ENCODE measurements at places on chromosomes 4 and X.

DNA sequence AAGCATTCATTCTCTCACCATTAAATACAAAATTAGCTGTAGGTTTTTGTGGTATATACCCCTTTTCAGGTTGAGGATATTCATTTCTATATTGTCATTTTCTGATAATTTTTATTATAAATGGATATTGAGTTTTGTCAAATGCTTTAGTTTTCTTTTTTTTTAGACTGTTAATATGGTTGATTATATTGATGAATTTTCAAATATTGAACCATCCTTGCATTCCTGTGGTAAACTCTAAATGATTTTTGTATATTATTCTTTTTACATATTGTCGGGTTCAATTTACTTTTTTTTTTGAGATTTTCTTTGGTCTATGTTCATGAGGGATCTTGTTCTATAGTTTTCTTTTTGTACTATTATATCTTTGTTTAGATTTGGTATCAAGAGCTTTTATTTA is 165.1 kb downstream of the GPAT3 start:
- DNase-seq, result no peak

DNA sequence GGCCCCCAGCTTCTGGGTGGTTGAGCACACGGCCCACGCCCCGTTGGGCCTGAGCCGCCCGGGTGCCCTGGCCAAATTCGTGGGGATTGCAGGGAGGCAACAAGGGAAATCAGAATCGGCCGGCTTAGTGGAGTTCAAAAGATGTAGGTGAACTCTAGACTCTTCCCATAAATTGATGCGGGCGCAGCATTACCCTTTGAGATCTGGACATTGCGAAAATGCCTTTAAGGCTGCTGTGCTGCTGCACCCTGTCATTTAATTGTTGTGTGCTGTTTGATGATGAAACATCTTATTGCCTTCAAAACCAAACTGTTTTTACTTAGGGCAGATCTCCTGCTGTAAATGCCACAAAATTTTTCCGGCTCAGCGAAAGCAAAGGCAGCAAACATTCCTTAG is 409 bp upstream of the MPP1 start:
- DNase-seq, result peak; percentile 68

DNA sequence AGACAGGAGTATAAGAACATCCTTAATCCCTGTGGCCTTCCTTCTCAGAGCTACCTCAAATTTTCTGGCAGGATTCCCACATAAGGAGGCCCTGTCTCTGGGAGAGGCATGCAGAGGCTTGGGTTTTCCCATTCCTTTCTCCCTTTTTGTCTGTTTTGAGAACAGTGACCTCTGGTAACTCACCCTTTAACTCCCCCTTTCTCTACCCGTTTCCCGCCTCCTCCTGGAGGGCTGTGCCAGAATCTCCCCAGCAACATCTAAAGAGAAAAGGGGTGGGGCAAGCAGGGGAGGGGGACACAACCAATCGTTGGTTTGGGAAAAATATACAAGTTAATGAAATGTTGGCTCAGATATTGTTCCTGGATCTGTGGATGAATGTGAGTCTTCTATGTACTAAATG is 303.7 kb upstream of the IRS4 start:
- no peak for DNase-seq

DNA sequence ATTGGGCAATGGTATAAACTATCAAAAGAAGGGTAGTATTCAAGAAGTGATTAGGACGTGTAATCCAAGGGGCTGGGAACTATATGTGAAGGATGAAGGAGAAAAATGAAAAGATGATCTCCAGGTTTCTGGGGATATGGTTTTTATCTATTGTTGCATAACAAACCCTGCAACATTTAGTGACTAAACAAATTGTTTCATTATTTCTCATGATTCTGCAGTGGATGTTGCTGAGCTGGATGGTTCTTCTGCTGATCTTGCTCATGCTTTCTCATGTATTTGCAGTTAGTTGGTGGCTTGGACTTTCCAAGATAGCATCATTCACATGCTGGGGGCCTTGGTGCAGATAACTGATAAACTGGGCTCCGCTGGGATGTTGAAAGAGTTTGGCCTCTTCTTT is 29.1 kb downstream of the PHOX2B start:
- DNase-seq, result peak; percentile 29

GRCh38 chr4:8205749-8206611 is 6.9 kb downstream of the SH3TC1 start:
- DNase-seq, result no peak

GRCh38 chr4:137599734-137600133 is 67.4 kb upstream of the PCDH18 start:
- no peak for DNase-seq

- peak; percentile 56 for DNase-seq
Measured at GRCh38 chr4:125115941-125116340, 198.8 kb upstream of the FAT4 start.

DNA sequence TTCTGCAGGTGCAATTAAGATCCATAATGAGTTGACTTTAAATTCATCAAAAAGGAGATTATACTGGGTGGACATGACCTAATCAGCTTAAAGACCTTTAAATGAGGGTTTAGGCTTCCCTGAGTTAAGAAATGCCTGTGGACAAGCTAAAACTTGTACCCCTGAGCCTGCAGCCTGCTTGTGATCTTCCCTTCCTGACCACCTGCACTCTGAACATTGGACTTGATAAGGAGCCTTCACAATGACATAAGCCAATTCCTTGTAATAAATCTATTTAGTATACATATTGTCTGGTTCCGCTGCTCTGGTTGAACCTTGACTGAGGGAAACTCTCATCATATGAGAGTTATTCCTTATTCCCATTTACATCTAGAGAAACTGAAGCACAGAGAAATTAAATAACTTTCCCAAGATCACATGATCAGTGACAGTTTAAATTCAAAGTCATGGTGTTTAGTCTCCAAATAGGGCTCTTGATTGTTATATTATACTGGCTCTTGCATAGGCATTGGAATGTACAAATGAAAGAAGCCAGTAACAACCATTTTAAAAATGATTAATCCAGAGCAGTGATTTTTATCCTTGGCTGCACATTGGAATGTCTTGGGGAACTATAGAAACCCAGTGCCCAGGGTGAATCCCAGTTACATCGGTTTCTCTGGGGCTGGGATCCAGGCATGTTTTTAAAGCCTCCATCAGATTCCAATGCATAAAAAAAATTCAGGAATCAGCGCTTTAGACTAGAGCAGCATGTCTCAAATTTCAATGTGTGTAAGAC is 136.1 kb downstream of the MSL3 start:
- no peak for DNase-seq

- DNase-seq, result peak; percentile 77
Measured at GRCh38 chr4:65510976-65511375, 159.3 kb downstream of the EPHA5 start.

DNA sequence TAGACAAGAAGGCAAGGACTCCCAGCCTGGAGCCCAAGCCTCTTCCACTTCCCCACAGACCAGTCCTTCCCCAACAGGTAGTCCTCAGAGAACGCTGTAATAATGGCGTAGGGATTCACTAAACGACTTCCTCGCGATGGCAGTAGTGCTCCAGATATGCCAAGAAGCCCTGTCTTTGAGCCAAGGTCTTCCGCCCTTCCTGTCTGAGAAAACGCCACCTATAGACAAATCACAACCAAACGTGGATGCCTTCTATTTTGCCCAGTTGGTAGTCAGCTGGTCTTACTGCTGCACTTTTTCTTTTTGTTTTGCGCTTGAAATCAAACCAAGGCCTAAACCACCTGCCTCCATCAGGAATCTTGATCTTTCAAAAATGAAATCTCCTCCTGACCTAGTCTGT is 203.3 kb downstream of the OR13H1 start:
- DNase-seq, result peak; percentile 92

DNA sequence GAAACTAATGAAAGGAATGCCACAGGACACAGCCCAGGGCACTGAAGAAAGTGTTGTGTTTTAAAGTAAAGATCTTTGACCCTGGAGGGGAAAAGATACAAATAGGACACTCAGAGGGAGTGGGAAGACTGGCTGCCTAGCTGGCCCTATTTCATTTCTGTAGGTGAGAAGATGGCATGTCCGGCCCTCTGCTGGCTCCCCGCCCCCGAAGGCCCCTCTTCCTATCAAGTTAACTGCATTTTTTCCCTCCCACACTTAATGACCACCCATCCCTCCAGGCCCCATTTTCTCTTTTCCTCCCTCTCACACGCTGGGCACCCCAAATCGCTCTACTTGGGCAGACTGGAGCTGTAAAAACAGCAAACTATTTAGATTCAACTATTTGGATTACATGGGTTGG is 5.5 kb upstream of the TRIM75 start:
- no peak for DNase-seq

- no peak for DNase-seq
Measured at GRCh38 chr4:528296-528695, 29.3 kb downstream of the PIGG start.

- DNase-seq, result no peak
Measured at GRCh38 chrX:48617542-48618340, 20.4 kb downstream of the WDR13 start.

- no peak for DNase-seq
Measured at GRCh38 chr4:154415313-154415712, 76.3 kb downstream of the DCHS2 start.

DNA sequence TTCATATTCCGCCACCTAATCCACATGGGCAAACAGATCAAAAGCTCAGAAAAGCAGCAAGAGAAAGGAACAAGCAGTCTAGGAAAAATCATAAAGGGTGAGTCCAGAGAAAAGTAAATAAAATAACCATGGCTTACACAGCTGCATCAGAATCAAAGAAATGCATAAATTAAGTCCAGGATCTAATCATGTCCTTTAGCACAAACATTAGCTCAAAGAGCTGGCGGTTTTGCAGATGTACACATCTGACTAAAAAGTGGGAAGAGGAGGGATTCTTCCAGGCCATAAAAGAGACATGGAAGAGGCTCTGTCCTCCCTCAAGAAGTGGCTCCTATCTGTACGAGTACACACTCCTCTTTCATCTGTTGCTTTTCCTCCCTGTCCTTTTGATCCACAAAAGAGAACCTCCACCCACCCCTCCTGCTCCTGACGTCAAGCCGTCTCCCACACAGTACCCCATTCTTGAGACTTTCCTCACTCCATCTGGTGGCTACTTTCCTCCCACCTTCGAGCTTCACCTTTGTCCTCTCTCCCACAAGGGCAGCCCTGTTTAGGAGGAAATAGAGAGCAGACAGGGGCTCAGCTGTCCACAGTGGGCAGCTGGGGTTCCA is 92.5 kb downstream of the RASL11B start:
- DNase-seq, result peak; percentile 84

GRCh38 chr4:111537165-111537564 is 608.1 kb upstream of the FAM241A start:
- DNase-seq, result no peak

DNA sequence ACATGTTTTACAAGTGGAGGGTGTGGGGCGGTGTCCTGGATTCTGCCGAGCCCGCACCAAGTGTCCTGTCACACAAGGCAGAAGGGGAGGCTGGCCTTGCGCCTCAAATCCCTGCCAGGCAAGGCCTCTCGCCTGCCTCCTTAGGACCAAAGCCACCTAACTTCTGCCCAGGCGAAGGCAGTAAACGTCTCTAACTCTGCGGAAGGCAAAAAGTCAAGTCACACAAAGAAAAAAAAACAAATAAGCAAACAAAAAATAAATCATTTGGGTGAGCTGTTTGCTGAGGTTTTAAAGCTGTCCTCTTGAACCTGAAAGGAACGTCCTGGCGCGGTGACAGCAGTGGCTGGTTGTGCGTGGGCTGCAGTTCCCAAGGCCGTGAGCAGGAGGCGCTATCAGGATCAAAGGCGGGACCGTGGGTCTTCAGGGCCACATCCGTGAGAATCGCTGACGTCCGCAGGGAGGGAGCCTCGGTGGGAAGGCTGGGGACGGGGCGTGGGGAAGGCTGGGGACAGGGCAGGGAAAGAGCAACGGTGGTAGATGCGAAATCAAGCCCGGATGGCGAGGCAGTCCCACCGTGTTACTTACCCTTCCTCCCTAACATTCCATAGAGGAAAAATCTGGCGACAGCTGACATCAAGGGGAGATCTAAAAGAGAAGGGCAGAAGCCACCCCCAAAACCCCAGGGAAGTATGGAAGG is 99.1 kb downstream of the TRAPPC11 start:
- no peak for DNase-seq

DNA sequence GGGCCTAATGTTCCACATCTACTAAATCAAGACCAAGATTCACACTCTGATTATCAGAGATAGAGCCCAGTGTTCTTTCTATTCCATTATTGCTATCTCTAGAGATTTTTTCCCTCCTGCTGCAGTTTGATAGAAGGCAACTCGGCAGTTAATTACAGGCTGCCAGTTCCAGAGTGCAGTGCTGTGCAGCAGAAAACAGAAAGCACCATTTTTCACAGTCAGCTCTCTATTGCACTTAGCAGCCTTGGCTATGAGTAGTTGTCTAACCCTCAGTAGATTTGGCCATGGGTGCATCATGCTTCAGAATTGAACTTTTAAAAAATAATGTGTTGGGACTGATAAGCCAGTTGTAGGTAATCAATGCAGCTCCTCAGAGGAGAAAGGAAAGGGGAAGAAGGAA is 295.3 kb downstream of the MID1IP1 start:
- no peak for DNase-seq

DNA sequence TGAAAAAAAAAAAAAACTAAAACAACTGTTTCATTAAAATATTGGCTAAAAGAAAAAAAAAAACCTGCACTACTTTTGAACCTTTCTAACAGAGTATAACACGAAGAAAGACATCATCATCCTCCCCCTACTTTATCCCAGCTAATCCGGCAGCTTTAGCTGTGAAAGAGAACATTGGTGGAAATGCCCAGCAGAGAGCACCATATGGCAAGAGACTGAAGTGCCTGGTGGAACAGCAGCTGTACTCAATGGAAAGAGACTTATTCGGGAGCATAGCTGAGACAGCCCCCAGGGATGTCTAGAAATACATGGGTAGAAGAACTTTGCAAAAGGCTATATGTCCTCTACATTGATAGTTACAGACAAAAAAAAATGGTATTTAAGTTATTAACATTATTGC is 30.3 kb downstream of the STPG2 start:
- DNase-seq, result peak; percentile 30

- peak; percentile 52 for DNase-seq
Measured at GRCh38 chr4:6633091-6633906, 7.2 kb upstream of the MRFAP1 start.

GRCh38 chrX:19647731-19648588 is 132.7 kb upstream of the MAP3K15 start:
- DNase-seq, result peak; percentile 45

All from fibroblast of villous mesenchyme (primary cell).